IPS-NIHi11 (cell line): ENCODE measurements at places on chromosomes 6 and 20.

DNA sequence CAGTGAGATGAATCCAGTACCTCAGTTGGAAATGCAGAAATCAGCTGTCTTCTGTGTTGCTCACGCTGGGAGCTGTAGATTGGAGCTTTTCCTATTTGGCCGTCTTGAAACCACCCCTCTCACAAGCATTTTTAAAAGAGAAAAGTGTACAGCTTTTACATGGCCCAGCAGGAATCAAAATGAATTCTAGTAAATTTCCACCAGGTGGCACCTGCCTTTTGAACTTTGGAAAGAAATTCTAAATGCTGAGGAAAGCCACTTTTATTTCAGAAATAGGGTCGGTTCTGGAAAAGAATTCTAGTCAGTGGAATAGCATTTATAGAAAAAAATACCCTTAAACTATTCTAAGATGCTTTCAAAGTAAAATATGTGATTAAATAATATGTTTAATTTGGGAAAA lies 647.8 kb downstream of the CD109 start:
- no peak for DNase-seq

- no peak for DNase-seq
Observed at GRCh38 chr6:15586503-15586902, 76.3 kb downstream of the DTNBP1 start.

DNA sequence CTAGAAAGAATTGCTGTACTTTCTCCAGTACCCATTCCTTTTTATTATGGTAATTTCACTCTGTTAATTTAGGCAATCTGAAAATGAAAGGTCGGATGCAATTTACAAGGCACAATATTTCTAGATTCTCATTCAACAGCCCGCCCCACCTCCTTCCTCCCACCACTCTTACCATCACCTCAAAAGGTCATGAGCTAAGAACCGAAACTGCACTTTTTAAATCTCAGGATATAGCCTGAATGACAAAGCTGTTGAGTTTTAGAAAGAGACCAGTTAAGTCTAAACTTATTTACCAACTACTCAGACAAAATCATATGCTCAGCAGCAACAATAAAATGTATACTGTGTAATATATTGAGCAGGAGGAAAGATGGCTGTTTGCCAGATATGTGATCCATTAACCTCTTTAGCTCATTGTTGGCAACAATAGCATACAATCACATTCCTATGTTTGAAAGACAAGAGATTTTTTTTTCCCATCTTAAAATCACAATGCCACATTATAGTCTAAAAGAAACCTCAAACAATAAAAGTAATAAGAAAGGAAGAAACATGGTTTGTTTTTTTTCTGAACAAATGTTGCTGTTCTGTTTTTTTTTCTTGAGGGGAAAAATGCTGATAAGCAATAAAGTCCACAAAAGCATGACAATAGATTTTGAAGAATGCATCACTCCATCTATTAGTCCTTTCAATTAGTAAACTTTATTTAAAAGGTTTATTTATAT lies 1.6 kb upstream of the HS3ST5 start:
- no peak for DNase-seq

DNA sequence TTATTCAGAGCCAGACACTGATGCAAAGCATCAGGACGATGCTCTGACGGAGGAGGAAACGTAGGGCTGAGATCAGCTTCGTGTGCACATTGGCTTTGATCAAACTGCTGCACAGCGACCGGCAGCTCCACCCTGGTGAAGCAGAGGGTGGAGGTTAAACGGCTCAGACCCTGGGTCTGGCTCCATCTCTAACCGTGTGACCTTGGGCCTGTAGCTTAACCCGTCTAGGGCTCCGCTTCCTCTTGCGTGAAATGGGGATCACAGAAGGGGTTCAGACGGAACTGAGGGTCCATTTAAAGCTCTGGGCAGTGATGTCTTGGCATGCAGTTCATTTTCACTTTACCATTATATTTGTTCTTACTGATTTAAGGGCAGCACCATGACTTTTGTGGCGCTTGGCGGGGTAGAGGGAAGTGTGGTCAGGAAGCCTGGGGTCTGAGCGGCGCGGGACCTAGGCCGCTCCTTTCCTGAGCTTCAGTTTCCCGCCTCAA lies 644 bp downstream of the RBL1 start:
- peak; percentile 30 for DNase-seq

GRCh38 chr6:109342911-109343310 lies 39.4 kb downstream of the CD164 start:
- no peak for DNase-seq

DNA sequence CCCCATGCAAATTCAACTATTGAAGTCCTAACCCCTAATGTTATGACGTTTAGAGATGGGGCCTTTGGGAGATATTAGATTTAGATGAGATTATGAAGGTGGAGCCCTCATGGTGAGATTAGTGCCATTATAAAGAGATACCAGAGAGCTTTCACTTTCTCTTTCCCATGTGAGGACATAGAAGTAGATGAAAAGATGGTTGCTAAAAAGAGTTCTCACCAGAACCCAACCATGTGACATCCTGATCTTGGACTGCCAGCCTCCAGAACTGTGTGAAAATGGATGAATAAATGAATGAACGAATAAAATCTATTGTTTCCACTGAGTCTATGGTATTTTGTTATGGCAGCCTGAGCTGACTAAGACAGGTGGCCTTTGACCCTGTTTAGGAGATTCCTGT lies 50.6 kb upstream of the FBXO30 start:
- DNase-seq, result no peak

GRCh38 chr20:37856932-37857660 lies 45.8 kb upstream of the VSTM2L start:
- DNase-seq, result no peak

DNA sequence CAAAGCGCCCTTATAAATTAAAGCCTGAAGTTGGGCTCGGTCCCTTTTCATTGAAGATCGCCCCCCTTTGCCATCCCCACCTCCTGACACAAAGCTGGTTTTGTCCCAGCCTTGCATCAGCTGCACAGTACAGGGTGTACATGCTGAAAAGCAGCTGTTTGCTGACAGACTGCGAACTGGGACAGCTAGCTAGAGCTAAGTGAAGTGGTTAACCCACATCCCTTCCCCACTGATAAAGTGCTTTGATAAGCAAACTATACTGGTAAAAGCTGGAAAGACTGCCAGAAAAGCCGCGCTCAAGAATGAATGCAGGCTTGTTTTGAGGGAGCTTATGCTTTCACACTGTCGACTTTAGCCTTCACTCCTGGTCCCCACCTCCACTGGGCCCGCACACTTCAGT lies 207.3 kb downstream of the GMDS start:
- DNase-seq, result no peak

DNA sequence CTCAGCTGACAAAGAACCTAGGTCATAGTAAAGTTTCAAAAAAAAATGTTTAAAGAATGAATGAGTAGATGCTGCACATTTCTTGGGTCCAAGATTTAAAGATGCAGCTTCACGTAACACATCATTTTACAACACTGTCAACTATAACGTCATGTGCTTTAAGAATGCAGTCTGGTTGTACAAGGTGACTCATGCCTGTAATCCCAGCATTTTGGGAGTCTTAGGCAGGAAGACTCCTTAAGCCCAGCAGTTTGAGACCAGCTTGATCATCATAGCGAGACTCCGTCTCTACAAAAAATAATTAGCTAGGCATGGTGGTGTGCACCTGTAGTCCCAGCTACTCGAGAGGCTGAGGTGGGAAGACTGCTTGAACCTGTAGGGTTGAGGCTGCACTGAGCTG lies 21.9 kb downstream of the SLC17A5 start:
- DNase-seq, result no peak

GRCh38 chr6:259901-260508 lies 32.3 kb upstream of the DUSP22 start:
- DNase-seq, result no peak

- DNase-seq, result no peak
Observed at GRCh38 chr6:99810942-99811620, 182.9 kb downstream of the MCHR2 start.

DNA sequence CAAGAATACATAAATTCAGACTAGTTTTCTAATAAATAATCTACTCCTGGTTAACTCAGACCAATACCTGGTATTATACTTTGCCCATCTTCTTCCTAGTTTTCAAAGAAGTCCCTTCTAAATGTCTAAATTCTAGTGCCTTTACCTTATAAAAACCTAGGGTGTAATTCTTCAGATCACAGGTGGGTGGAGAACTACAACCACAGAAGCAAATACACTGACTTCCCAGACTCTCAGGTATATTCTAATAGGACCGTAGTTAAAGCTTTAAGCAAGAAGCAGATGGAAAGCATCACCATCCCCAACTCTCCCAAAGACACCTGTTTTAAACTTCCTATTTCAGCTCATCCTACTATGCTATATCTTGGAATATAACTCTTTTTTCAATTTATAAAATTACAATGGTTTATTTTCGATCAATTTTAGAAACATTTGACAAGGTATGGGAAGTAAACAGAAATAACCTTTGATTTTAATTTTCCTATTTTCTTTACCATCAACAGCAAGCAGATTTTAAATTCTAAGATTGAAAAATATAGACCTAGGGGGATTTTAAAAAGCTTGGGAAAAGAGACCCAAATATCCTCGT lies 15.8 kb downstream of the MAN1A1 start:
- peak; percentile 45 for DNase-seq

- no peak for DNase-seq
Observed at GRCh38 chr6:118297821-118298220, 250.3 kb upstream of the PLN start.

- no peak for DNase-seq
Observed at GRCh38 chr20:5531318-5532081, 214.7 kb upstream of the PROKR2 start.

DNA sequence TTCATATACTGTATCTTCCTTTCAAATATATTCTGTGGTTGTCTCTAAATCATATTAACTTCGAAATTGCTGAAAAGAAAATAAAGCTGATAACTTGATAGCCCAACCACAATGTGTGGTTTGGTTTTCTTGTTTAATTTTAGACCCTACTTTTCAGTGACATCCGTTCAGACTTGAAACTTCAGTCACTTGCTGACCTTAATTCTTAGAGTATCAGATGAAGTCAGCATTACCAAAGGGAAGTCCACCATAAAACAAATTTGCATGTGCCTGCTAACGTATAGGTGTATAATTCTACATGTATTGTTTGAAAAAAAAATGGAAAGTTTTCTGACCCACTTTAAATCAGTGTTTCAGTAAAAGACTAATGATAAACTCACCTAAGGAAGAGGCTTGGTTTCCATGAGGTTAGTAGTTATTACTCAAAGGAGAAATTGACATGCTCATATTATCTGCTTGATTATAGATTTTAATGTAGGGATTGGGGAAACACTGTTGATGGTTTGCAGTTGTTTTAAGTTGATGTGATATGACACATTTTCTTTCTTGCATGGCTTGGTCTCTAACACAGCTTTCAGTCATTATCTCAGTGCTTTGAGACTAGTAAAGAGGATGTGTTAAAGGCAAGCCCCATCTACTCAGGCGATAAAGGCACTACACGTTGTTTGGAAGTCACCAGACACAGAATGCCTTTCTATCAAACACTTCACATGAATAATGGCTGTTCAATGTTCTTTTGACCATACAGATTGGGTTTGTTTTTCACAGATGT lies 5.2 kb upstream of the IL17A start:
- no peak for DNase-seq

GRCh38 chr6:34333858-34334257 lies 58.6 kb downstream of the NUDT3 start:
- DNase-seq, result no peak

DNA sequence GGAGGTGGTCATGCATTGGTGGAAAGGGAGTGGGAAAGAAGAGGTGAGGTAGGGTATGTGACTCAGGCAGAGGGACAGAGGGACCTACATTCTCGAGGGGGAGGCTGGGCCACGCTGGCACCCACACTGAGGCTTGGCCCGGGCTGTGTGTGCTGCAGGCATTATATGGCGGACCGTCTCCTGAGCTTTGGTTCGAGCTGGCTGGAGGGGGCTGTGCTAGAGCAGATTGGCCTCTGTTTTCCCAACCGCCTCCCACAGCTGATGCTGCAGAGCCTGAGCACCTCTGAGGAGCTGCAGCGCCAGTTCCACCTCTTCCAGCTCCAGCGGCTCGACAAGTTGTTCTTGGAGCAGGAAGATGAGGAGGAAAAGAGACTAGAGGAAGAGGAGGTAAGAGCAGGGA lies 23.4 kb downstream of the DNPH1 start:
- no peak for DNase-seq

DNA sequence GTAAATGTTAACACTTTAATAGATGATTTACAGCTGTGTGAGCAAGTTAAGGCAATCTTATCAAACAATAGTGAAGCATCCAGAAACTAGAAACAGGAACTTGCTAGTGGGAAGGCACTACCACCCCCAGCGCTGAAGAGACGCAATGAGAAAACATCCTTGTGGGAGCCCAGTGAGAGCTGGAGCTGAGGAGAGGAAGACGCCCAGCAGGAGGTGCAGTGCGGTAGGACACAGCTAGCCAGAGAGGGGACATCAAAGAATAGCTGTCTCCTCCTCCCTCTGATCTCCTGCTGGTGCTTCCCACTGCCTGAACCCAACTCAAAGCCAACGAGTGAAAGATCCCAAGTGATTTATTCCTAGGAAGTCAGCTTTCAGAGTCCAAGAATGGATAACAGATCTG lies 140.3 kb downstream of the COL12A1 start:
- no peak for DNase-seq

- no peak for DNase-seq
Observed at GRCh38 chr6:39488255-39488879, 165.9 kb upstream of the KCNK16 start.

- DNase-seq, result no peak
Observed at GRCh38 chr6:6331946-6332601, 11.6 kb upstream of the F13A1 start.

- DNase-seq, result peak; percentile 52
Observed at GRCh38 chr6:43772681-43773049, 2.7 kb downstream of the VEGFA start.

DNA sequence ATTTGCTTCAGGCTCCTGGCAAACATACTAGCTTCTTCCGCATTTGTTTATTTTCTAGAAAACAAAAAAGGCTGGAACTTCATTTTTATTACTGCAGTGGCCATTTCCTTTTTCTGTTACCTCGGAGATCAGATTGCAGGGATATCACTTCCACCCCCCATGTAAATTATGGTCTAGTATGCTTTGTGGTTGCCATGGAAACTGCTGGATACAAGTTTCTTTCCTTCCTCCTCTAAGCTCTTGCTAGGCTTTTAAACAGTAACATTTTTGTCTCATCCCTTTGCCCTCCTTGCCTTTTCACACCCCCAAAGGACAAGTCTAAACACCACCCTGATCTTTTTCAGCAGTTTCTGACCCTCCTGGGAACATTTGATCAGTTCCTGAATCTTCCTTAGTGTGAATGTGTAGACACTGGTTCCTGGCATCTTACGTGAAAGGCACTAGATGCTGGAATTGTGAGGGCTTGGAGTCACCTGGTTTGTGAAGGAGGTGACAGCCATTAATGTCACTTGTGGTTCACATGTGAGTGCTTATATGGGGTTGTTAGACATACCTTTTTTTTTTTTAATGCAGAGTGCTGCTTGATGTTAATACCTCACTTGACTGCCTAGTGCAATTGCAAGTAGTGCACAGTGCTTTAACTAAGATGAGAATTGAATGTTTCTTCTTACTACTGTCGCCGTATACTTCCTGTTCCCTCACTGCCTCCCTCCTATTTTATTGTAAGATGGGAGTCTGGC lies 181.6 kb downstream of the JARID2 start:
- no peak for DNase-seq

GRCh38 chr20:43722153-43722505 lies 4.7 kb downstream of the GTSF1L start:
- DNase-seq, result no peak

GRCh38 chr6:137518386-137518983 lies 24.3 kb upstream of the OLIG3 start:
- DNase-seq, result no peak

GRCh38 chr20:2289475-2289874 lies 6.3 kb upstream of the TGM3 start:
- no peak for DNase-seq
